GM19239 (cell line): ENCODE measurements at places on chromosomes 12 and 14.

- no peak for DNase-seq
These were observed 545 bp downstream of the SMARCC2 start for GRCh38 chr12:56188778-56189098.

- DNase-seq = no peak
These were observed 76.8 kb downstream of the DAD1 start for GRCh38 chr14:22512106-22512814.

GRCh38 chr14:90871605-90872233 lies 55.5 kb upstream of the TTC7B start:
- DNase-seq = no peak

DNA sequence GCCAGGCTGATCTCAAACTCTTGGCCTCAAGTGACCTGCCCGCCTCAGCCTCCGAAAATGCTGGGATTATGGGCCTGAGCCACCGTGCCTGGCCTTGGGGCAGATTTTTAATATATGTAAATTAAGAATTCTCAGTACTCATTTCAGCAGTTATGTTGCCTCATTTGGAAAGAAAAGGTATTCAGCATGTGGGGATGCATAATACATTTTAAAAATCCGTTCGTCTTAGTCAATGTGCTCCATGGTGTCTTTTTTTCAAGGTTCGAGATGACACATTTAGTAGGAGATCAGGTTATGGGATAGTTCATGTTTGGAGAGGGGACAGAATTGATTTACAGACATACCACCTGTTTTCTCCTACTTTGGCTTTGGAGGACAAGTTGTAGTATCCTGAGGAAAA lies 10.2 kb downstream of the SYNE2 start:
- no peak for DNase-seq

DNA sequence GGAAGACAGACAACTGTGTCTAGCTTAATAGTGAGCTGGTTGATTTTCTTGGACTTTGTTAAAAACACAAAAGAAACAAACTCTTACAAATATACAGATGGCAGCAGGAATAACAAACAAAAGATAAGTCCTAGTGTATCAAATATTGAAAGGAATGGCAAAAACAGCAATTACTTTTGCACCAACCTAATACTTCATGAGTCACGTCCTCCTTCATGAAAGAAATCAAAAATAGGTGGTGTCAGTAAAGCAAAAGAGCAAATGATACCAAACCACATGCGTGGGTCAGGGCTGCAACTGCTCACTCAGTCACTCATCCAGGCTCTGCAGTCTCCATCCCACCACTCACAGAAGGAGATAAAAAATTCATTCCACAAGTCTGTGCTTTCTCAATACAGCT lies 11.8 kb downstream of the ATG14 start:
- no peak for DNase-seq

- no peak for DNase-seq
These were observed 18.5 kb upstream of the ANO2 start for GRCh38 chr12:5963515-5963914.

GRCh38 chr14:63147018-63147417 lies 57.2 kb upstream of the RHOJ start:
- no peak for DNase-seq

GRCh38 chr12:63319386-63319785 lies 168.4 kb upstream of the AVPR1A start:
- DNase-seq = no peak

- DNase-seq = no peak
These were observed 46.5 kb downstream of the CAND1 start for GRCh38 chr12:67315661-67316060.

GRCh38 chr14:92652413-92653151 lies 95.8 kb downstream of the LGMN start:
- DNase-seq = no peak

DNA sequence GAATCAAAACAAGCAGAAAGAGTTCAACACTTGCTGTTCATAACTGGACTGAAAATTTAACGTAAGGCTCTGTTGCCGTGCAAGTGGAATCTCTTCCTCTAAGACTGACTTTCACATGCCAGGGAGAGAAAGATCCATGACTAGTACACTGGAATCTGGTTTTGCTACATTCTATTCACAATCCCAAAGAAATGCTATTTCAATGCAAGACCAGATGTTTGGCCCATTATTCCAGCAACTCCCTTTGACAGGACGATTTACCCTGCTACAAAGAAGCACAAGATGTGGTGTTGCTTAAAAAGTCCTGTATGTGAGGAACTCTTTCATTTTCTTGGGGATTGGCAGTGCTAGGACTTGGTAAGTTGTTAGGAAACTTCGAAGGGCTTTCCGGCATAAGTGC lies 17.4 kb downstream of the RFC5 start:
- no peak for DNase-seq

GRCh38 chr14:101966742-101967141 lies 2.4 kb downstream of the DYNC1H1 start:
- DNase-seq = no peak

- no peak for DNase-seq
These were observed 125.4 kb downstream of the SLC38A6 start for GRCh38 chr14:61106271-61106958.

- DNase-seq = peak; percentile 15
These were observed 204.4 kb downstream of the SYT1 start for GRCh38 chr12:79069009-79069408.

DNA sequence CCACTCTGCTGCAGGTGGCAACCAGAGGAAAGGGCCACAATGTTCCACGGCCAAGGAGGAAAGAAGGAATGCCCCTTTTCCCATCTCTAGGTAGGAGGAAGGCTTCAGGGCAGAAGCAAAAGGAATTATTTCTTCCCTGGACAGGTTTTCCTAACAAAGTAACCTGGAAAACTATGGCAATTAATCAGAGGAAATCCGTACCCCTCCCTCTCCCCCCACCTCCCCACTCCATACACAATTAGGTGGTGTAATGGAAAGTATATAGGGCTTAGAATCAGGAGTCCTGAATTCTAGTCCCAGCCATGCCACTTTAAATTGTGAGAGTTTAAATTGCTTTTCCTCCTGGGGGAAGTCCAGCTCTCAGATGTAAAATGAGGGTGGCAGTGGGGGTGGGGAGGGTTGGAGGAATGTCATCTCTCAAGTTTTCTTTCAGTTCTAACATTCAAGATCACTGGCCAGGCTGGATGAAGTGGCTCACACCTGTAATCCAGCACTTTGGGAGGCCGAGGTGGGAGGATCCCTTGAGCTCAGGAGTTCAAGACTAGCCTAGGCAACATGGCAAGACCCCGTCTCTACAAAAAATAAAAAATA lies 1.7 kb downstream of the DHH start:
- DNase-seq = no peak

- DNase-seq = no peak
These were observed 37.9 kb downstream of the B4GALNT3 start for GRCh38 chr12:497501-498160.

DNA sequence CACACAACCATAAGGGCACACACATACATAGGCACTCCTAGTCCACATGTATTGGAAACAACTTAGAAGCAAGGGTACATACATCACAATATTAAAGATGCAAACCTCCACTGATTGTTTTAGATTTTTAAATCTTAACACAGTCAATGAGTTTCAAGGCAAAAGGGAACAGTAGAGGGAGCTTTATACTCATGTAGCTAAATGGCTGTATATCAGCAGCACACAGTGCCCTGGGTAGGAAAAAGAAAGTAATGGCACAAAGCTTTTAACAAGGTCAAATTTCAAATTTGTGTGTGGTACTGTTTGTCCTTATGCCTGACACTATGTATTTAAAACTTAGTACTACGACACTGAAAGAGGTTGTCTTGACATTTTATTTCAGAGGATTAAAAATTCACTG lies 262.0 kb downstream of the MED13L start:
- no peak for DNase-seq

- no peak for DNase-seq
These were observed 76.3 kb upstream of the RIN3 start for GRCh38 chr14:92437309-92437708.

- DNase-seq = no peak
These were observed 18.2 kb downstream of the IFNG-AS1 start for GRCh38 chr12:68007466-68007865.

DNA sequence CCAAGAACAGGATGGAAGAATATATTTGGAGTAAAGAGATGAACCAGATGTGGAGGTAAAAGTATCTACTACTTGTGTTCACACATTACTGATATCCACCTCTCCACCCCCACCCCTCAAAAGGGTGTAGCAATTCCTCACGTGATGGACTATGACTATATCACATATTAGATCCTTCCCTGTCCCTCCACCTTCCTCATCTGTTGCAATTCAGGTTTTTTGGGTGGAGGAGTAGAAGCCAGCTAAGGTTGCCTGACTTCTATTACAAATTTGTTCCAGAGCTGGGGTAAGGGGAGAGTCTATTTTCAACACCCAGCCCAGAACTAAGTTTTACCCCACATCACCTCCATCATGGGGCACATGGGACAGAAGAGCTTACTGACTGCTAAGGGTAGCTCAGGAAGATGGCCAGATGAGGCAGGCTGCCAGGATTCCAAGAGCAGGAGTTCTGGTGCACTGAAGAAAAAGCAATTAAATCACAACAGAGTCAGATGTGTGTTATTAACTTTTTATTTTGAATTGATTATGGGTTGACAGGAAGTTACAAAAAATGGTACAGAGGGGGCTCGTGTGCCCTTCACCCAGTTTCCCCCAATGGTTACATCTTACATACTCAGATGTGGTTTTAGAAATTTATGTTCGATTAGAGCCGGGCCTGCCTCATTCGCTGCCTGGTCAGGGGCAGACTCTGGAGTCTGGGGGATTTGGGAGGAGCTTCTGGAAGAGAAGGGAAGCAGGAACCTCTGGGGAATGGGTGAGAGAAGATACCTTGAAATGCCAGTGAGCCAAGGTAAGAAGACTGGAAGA lies 2.1 kb downstream of the RNASE13 start:
- DNase-seq = no peak

GRCh38 chr12:66345956-66346355 lies 43.7 kb downstream of the HELB start:
- DNase-seq = no peak

DNA sequence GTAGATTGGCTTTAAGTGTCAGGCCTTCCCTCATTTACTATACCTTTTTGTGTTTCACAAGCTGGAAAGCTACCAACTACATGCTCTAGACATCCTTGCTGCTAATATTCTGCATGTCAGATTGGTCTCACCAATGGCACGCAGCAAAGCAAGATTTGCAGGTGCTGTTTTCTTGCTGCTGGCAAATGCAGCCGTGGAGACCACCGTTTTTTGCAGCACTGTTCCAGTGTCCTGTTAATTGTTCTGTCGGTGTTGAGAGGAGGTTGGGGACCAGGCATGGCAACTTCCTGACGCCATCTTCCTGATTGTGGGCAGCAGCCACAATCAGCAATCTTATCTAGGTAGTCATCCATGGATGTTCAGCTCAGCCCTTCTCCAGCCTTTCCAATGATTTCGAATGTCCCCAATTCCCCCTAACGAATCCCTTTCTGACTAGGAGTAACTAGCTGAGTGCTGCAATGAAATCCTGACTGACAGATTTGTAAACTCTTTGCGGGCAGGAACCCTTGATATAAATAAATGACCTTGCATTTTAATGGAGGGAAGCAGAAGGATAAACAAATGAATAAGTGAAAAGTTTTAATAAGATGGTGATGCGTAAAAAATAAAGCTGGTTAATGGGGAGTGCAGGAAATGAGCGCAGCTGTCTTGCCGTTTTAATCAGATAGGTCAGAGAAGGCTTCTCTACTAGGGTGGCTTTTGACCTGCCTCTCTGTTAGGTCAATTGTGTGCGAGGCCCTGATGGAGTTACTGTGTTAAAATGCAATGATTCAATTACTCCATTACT lies 574 bp upstream of the CRADD start:
- DNase-seq = no peak

- DNase-seq = no peak
These were observed 69.5 kb upstream of the LMO3 start for GRCh38 chr12:16675438-16675837.
